Testis (tissue), 5 donors: ENCODE measurements at places on chromosomes 7 and 10. TPM values are rescaled to one million over a fixed set of nuclear protein-coding genes. Genes with fewer than 3 reads are reported as not detected.

DNA sequence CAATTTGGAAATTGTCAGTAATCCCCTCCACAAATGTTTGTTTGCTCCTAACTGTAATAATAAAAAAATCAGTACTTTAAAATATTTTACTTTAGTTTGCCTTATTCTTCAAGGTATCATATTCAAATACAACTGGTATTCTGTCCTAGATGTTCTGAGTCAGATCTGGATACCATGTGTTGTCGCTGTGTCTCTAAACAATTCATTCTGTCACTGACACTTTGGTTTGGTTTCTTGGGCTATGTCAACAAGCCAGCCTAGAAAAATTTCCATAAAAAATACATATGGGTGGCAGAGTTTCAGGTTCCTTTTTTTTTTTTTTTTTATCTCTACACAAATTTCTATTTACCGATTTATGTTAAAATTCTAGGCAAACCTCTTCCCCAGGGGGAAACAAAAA lies 33.2 kb upstream of the SEMA3D start:
- DNase-seq, result no peak
- no peaks in the 10 kb centered on the region for H3K4me1 ChIP-seq
- no peaks in the 10 kb centered on the region for H3K27me3 ChIP-seq
- H3K27ac ChIP-seq, result no peak overlapping the region

DNA sequence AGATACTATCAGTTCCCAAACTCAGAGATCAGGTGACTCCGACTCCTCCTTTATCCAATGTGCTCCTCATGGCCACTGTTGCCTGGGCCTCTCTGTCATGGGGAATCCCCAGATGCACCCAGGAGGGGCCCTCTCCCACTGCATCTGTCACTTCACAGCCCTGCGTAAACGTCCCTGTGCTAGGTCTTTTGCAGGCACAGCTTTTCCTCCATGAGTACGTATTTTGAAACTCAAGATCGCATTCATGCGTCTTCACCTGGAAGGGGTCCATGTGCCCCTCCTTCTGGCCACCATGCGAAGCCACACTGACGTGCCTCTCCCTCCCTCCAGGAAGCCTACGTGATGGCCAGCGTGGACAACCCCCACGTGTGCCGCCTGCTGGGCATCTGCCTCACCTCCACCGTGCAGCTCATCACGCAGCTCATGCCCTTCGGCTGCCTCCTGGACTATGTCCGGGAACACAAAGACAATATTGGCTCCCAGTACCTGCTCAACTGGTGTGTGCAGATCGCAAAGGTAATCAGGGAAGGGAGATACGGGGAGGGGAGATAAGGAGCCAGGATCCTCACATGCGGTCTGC lies 162.2 kb downstream of the EGFR start:
- no peak overlapping the region for H3K4me3 ChIP-seq
- no peak for DNase-seq
- H3K27me3 ChIP-seq, result no peaks in the 10 kb centered on the region

DNA sequence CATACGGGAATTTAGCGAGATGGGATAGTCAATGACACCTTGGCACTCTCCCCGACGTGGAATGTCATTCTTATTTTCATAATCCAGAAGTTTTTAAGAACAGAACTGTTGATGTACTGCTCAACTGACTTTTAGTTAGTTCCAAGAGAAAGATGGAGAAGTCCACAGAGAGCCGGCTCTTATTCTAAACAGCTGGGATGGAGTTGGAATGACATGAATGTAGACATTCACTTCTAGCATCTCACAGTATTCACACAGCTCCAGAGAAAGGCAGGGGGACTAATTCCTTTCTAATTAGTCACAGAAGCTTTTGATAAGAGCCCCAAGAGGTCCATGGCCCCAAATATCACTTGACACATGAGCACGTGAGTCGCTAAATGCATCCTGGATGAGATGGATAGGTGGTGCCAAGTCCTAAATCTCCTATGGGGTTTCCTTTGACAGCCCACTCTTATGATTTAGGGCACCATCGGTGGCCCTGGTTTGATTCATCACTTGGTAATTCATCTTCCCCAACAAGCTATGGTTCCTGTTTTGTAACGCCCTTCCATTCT lies 420.3 kb upstream of the AUTS2 start:
- no peak overlapping the region for H3K4me3 ChIP-seq
- H3K27me3 ChIP-seq, result no peaks in the 10 kb centered on the region
- no peak for DNase-seq
- H3K4me1 ChIP-seq, result no peaks in the 10 kb centered on the region
- no peaks in the 10 kb centered on the region for H3K36me3 ChIP-seq
- H3K27ac ChIP-seq, result no peak overlapping the region

- DNase-seq, result no peak
- no peak overlapping the region for H3K27ac ChIP-seq
- no peaks in the 10 kb centered on the region for H3K27me3 ChIP-seq
- no peaks in the 10 kb centered on the region for H3K36me3 ChIP-seq
These were observed 11.3 kb upstream of the HGF start for GRCh38 chr7:81780914-81781693.

DNA sequence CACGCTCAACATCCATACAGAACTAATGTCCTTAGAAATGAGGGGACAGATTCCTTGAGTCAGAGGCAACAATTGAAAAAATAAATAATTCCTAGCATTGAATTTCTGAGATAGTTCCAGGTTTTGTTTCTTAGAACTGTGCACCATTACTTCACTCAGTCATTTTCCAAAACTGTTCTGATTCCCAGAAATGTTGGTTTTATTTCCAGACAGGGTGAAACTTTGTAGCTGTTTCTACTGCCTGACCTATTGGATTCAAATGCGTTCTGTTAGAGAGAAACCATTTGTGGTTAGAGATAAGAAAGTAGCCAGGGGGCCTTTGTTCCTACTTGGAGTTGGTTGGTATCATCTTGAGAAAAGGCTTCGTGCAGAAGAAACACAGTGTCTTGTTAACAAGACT lies 8.1 kb upstream of the DEPP1 start:
- H3K36me3 ChIP-seq, result no peaks in the 10 kb centered on the region
- H3K27me3 ChIP-seq, result no peaks in the 10 kb centered on the region
- no peak overlapping the region for H3K4me3 ChIP-seq
- peak; percentile 65 for DNase-seq
- H3K27ac ChIP-seq, result peak overlapping the region; percentile 52

The TMEM176A gene
- 34.7 TPM for polyA plus RNA-seq

GRCh38 chr7:29189743-29190201 lies 4.8 kb upstream of the CHN2 start:
- no peak overlapping the region for H3K27ac ChIP-seq
- no peaks in the 10 kb centered on the region for H3K36me3 ChIP-seq
- peaks cover 5% of the 10 kb centered on the region for H3K4me1 ChIP-seq
- H3K27me3 ChIP-seq, result no peaks in the 10 kb centered on the region

DNA sequence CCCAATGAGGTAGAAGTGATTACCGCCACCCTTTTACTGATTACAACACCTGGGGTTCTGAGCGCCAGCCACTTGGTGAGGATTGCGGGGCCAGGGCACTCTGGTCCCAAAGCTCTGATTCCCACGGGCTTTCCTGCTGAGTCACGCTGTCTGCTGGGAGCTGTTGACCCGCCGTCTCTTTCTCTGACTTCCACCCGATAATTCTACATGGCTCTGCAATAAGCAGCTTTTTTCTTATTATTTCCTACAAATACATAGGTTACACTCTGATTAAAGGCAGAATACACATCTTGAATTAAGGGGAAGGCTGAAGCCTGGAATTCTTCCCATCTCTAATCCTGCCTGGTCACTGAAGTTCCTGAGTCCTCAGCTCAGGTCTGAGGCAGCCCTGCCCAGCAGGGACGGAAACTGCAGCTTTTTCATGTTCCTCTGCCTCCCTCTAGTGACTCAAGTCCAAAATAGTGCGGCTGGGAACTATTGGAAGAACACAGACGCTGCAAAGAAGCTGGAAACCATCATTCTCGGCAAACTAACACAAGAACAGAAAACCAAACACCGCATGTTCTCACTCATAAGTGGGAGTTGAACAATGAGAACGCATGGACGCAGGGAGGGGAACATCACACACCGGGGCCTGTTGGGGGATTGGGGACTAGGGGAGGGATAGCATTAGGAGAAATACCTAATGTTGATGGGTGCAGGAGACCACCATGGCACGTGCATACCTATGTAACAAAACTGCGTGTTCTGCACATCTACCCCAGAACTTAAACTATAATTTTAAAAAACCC lies 178.3 kb downstream of the PRKCQ start:
- no peak overlapping the region for H3K4me3 ChIP-seq
- no peaks in the 10 kb centered on the region for H3K36me3 ChIP-seq
- no peaks in the 10 kb centered on the region for H3K27me3 ChIP-seq

- no peak overlapping the region for H3K4me3 ChIP-seq
- H3K27me3 ChIP-seq, result no peaks in the 10 kb centered on the region
- H3K4me1 ChIP-seq, result no peaks in the 10 kb centered on the region
- H3K36me3 ChIP-seq, result no peaks in the 10 kb centered on the region
- H3K27ac ChIP-seq, result no peak overlapping the region
- DNase-seq, result no peak
These were observed 36.3 kb downstream of the PYROXD2 start for GRCh38 chr10:98378722-98379121.

The SNCG gene
- 30.3 TPM for polyA plus RNA-seq

GRCh38 chr10:64363687-64364086 lies 842.5 kb downstream of the REEP3 start:
- no peak overlapping the region for H3K27ac ChIP-seq
- no peak for DNase-seq
- H3K27me3 ChIP-seq, result no peaks in the 10 kb centered on the region
- H3K36me3 ChIP-seq, result no peaks in the 10 kb centered on the region
- H3K4me1 ChIP-seq, result no peaks in the 10 kb centered on the region

GRCh38 chr7:7895754-7896153 lies 72.8 kb upstream of the GLCCI1 start:
- H3K4me1 ChIP-seq, result no peaks in the 10 kb centered on the region
- DNase-seq, result no peak
- no peak overlapping the region for H3K27ac ChIP-seq
- no peaks in the 10 kb centered on the region for H3K36me3 ChIP-seq

DNA sequence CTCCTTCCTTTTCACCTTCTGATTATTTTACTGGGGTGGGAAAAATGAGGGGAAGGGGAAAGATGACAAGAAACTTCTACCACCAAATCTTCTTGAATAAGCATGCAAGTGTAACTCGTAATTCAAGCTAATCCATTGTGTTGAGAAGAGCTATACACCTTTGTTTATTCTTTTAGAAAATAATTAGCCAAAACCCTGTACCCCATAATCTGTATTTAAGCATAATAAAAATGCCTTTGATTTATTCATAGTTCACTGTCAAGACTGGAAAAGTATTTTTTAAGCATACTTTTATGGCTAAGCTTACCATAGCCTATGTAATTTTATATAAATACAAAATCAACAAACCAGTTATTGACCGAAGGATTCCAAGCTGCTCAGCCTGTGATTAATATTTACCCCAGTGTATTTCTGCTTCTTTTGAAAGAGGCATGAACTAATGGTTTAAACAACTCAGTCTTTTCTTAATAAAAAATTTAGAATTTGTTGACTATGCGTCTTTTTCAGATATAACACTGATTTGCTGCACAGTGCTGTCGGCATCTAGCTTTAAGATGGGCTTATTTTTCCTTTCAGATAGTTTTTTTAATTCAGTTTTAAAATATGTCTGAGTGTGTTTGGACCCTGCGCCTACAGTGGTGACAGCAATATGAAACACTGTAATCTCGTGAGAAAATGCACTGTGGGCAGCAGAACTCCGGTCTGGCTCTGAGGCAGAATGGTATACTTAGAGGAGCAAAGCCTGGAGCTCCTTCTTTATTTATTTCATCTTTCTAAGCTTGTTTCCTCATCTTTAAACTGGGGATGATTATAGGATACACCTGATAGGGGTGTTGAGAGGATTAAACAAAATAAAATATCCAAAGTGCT lies 238.8 kb upstream of the LRGUK start:
- no peaks in the 10 kb centered on the region for H3K4me1 ChIP-seq
- no peak overlapping the region for H3K4me3 ChIP-seq
- no peak for DNase-seq
- H3K27me3 ChIP-seq, result no peaks in the 10 kb centered on the region
- H3K36me3 ChIP-seq, result no peaks in the 10 kb centered on the region

The LAMB4 gene
- polyA plus RNA-seq, result 2.8 TPM

GRCh38 chr7:64802699-64803098 lies 8.5 kb downstream of the ZNF138 start:
- no peaks in the 10 kb centered on the region for H3K36me3 ChIP-seq
- no peaks in the 10 kb centered on the region for H3K27me3 ChIP-seq
- H3K27ac ChIP-seq, result no peak overlapping the region
- H3K4me1 ChIP-seq, result no peaks in the 10 kb centered on the region
- H3K4me3 ChIP-seq, result no peak overlapping the region
- no peak for DNase-seq

The GJD4 gene
- polyA plus RNA-seq, result not detected

DNA sequence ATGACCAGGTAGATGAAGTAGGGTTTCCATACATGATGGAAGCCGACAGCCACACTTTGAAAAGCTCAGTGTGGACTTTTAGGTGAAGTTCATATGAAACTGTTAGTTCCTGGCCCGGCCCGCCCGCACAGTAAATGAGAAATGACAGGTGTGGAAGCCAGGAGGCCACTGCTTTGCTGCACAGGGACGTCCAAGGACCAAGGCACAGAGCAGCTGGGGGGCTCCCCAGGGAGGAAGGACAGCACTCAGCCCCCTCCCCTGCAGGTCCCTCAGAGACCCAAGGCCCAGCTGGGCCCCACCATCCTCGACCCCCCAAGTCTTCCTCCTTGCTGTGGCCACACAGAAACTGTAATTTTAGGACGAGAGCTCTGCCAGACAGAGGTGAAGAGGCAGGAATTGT lies 219.2 kb downstream of the PTPRN2 start:
- no peaks in the 10 kb centered on the region for H3K4me1 ChIP-seq
- no peaks in the 10 kb centered on the region for H3K36me3 ChIP-seq
- H3K27me3 ChIP-seq, result no peaks in the 10 kb centered on the region
- no peak overlapping the region for H3K4me3 ChIP-seq
- DNase-seq, result no peak

DNA sequence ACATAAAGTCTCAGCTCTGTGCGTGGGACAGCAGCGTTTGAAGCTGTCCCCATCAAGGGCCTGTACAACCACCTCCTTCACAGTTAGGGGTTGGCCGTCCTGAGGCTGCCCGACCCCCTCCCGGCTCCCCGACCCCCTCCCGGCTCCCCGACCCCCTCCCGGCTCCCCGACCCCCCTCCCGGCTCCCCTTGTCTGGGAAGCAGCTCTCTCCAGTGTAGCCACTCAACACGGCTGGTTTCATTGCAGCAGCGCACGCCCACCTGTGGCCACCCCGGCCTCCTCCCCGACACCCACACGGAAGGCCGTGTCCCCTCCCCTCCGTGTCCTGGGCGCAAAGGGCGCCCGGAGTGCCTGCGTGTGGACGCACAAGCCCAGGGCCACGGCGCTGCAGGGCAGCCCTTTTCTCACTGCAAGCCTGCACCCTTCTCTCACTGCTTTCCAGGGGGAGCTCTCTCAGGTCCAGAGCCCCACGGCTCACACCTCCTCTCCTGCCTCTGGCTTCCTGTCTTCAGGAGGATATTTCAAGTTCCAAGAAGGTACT lies 20.9 kb upstream of the FAM20C start:
- no peak overlapping the region for H3K27ac ChIP-seq
- H3K4me3 ChIP-seq, result no peak overlapping the region
- DNase-seq, result no peak

- no peak overlapping the region for H3K27ac ChIP-seq
- H3K4me1 ChIP-seq, result no peaks in the 10 kb centered on the region
- no peak overlapping the region for H3K4me3 ChIP-seq
- no peaks in the 10 kb centered on the region for H3K27me3 ChIP-seq
- no peaks in the 10 kb centered on the region for H3K36me3 ChIP-seq
These were observed 289.4 kb upstream of the LRRN3 start for GRCh38 chr7:110801502-110801901.
